Hematopoietic multipotent progenitor cell treated with erythropoietin and hydrocortisone succinate and interleukin-3 and kit ligand, for 15 days (in vitro differentiated cells): ENCODE measurements at places on chromosomes 4 and X.

GRCh38 chr4:188484256-188484655, 345.0 kb downstream of the TRIML1 start:
- DNase-seq = no peak

GRCh38 chr4:133891011-133891410, 310.6 kb downstream of the PABPC4L start:
- DNase-seq = no peak

- no peak for DNase-seq
These were observed 111.4 kb upstream of the TTC29 start for GRCh38 chr4:147056940-147057610.

GRCh38 chr4:73525611-73526010, 44.1 kb downstream of the AFM start:
- no peak for DNase-seq

DNA sequence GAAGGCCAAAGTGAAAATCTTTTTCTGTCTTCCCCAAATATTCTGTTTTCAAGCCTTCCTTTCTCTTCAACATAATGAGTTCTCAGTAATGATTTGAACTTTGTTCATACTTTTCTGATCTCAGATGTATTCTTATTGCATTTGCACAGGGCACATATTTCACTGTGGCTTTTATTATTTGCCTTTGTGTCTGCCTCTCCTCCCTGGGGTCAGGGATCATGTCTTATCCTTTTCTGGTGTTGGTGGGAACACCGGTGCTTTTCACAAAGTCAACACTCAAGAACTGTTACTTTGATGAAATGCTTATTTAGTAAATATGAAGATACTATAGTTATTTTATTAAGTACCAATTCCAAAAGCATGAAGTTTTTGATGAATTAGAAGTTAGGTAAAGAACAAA, 143.8 kb downstream of the FRAS1 start:
- DNase-seq = no peak

DNA sequence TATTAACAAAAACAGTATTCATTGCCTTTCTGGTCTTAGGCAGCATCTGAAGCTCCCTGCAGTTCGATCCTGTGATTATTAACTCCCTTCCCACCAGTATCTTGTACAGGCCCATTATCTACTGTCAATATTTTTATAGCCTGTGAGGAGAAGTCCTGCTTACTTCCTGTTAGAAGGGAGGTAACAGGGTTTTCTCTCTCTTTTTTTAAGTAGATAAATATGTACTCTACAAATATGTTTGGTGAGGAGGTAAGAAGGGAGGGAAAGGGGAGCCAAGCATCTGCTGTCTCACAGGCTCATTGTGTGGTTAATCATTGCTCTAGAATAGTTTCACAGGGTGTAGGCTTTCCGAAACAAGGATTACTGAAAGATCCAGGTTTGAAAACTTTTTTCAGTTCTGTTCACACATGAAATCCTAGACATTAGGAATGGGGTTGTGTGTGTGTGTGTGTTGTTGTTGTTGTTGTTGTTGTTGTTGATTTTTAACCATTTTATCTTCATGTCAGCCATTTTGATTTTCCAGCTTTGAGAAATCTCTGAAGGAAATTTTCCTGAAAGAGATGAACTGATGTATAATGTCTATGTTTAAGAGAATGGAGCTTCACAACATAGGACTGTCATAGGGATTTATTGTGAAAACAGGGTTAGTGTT, 14.2 kb downstream of the ATOH1 start:
- DNase-seq = no peak

- DNase-seq = no peak
These were observed 201.9 kb upstream of the PPARGC1A start for GRCh38 chr4:24091639-24092233.

- DNase-seq = no peak
These were observed 1153.8 kb downstream of the STIM2 start for GRCh38 chr4:28014469-28014868.

- DNase-seq = peak; percentile 29
These were observed 28.2 kb downstream of the CENPU start for GRCh38 chr4:184705692-184706091.

- DNase-seq = no peak
These were observed 69.1 kb upstream of the HOPX start for GRCh38 chr4:56750231-56750630.

- DNase-seq = no peak
These were observed 473.4 kb upstream of the CPEB2 start for GRCh38 chr4:14528918-14529317.

DNA sequence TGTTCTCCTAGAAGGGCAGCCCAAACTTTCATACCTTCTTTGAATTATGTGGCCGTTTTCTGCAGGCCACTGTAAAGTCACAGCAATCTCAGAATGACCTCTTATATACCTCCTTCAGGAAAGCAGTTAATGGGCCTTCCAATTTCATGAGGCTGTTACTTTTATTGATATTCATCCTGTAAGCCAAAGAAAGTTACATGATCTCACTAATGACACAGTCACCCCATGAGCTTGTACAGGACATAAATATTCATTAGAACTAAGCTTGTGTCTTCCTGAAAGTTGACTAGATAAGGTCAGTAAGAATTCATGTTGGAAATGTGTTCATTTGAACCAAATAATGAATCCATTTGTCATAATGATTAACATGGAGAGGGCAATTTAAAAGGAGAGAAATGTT, 283.1 kb upstream of the NWD2 start:
- DNase-seq = no peak

- no peak for DNase-seq
These were observed 11.7 kb upstream of the TCEAL9 start for GRCh38 chrX:103344606-103345005.

GRCh38 chr4:156193800-156194199, 240.1 kb upstream of the CTSO start:
- no peak for DNase-seq

DNA sequence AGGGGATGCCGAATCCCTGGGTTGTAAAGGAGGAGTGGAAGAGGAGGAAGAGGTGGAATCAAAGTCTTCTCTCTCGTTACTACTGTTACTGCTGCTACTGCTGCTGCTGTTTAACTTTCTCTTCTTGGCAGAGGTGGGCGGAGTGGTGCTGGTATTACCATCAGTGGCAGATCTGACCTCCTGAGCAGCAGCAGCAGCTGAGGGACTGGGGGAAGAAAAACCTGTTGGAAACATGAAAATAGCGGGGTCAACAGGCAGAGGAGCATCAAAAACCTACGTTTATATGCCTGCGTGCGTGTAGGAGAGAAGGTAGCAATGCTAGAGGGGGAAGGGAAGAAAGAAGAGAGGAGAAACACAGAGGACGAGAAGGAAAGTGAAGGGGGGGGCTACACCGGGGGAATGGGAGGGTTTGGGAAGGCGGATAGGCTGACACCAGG, 339 bp downstream of the CUL4B start:
- peak; percentile 40 for DNase-seq

DNA sequence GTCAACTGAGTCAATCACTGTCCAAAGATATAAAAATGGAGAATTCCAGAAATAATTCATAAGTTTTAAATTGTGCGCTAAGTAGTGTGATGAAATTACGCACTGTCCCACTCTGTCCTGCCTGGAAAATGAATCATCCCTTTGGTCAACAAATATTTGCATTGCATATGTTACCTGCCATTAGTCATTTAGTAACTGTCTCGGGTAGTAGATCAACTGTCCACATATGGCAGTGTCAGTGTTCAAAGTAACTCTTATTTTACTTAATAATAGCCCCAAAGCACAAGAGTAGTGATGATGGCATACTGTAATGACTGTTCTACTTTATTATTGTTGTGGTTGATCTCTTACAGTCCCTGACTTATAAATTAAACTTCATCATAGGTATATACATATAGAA, 3.4 kb downstream of the YTHDC1 start:
- DNase-seq = no peak

DNA sequence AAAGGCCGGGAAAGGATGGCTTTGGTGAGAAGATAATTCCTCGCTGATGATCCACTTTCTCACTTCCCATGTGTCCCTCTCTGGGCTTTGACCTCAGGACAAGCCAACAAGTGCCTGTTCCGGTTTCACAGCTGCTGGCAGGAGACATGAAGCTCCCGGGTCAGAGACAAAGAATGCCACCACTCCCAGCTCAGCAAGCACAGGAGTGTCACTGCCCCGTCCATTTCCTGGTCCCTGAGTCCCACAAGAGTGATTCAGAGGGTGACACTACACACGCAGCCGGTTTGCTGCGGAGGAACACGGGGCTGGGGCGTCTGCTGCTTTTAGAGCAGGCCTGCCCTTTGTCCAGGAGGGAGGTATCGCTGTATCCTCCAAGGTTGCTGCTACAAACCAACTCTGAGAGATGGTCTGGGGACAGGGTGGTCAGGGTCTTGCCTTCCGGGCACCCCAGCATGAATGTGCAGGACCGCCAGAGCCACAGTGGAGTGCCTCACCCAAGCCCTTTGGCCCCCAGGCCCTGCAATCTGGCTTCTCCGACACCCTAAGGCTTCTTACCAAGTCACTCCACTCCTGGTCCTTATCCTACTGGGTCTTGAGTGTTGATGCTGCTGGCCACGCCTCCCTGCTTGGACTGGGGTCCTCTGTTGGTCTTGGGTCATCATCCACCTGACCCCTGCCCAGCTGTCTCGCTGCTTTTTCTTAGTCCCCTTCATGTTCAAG, 49.5 kb downstream of the CPZ start:
- DNase-seq = no peak

DNA sequence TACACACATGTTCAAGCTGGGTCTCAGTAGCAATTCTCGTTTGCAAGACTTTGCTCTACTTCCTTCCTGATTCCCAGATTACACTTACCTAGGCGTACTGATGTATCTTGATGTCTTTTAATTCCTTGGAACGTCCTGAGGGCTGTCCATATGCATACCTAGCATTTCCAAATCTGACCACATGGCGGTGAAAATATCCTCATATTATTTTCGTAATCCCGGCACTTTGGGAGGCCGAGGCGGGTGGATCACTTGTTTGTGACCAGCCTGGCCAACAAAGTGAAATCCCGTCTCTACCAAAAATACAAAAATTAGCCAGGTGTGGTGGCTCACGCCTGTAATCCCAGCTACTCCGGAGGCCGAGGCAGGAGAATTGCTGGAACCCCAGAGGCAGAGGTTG, 1786.3 kb upstream of the TENM3 start:
- DNase-seq = no peak

DNA sequence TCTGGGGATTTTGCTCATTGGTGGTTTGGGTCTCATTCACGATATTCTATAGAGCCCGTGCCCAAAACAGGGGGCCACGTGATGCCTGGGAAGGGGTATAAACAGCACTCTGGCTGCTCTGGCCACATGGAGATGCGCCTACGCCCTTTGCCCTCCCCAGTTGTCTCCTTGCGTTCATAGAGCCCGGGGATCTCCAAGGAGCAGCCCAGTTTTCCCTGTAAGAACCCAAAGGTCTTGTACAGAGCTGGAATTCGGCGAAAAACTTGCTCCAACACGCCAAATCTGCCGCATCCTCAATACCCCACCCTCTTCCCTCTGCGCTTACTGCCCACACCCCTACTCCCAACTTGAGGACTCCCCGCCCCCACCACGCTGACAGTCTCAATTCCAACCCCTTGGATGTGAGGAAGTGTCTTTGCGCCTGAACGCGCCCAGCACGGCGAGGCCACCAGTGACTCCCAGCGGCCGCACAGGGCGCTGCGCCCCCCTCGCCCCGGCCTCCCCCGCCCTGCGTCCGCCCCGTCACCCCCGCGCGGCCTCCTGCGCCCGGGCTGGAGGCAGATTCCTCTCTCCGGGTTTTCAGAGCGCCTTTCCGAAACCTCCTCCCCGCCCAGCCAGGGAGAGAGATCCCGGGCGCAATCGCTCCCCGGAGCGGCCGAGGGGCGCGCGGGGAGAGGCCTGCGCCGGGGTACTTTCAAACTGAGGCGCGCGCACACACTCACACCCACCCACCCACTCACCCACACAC, at the start of gene NHS:
TSS of gene NHS (plus strand) at position 582 of the 748 bp plus-strand sequence. CDS start 558 bp downstream, outside the sequence.
- DNase-seq = no peak

DNA sequence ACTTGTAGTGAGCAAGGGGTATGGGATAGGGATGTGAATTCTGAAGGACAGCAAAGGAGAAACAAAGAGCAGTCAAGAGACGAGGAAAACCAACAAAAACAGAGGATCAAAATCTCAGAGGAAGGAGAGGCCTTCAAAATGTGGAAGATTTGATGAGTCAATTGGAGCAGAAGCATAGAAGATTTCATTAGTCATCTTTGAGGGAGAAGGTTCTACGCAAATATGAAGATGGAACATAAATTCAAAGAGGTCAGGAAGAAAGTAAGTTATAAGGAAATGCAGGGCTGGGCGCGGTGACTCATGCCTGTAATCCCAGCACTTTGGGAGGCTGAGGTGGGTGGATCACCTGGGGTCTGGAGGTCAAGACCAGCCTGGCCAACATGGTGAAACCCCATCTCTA, 35.4 kb downstream of the MID2 start:
- no peak for DNase-seq

DNA sequence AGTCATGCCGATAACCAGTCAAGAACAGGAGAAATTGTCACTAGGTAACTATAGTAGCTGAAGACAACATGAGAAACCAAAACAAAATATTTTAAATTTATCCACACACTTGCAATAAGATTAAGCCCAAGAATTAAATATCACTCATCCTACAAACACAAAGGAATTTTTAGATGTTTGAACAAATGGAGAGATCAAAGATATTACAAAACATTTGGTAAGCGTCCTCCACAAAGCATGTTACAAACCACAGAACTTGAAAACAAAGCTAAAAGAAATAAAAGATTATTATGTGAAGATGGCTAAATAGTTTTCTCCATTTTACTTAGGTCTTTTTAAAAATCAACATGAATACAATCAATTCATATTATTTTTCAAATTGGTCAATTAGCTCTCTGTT, 631.9 kb upstream of the INTU start:
- DNase-seq = no peak

GRCh38 chr4:100591161-100591876, 73.5 kb upstream of the EMCN start:
- DNase-seq = no peak

GRCh38 chrX:3777416-3777815, 64.0 kb upstream of the PRKX start:
- no peak for DNase-seq

DNA sequence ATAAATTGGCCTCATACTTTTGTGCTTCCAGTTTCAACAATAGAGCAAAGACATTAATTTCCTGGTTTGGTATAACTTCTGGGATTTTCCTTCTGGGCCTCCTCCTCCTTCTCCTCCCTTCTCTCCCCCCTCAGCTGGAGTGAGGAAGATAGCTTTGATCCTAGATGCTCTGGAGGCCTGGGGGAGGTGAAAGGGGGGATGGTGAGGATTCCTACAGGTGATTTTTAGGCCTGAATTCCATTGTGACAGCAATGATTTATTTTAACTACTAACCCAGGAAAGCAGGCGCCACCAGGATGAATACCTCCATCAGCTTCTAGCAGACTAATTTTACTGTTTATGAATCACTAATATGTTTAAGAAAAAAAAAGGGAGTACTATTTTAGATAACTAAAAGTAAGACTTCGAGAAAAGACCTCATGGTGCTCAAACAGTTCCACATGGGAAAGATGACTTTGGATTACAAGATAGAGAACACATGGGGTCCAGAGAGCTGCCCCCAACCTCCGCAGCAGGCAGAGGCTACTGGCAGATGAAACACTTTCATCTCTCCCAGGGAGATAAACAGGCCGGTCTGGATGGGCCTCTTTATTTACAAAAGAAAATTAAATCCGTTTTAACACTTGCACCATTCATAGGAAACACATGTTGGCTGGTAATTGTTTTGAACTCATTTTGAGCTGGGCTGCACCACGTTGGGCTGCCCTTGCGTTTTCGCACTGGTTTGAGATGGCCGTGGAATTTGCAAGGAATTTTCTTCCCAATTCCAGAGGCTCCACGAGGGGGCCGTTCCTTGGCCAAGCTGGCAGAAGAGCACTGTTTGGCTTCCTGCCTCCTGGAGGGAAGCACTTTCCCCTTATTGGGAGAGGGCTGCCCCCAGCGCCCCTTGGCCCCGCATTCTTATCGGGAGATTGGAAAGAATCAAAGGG, 125.1 kb upstream of the STX18 start:
- DNase-seq = no peak
